T-helper 17 cell (primary cell): ENCODE measurements at places on chromosomes 2 and 18.
A peak's percentile ranks its signal among the peaks of the same experiment; 100 is the strongest.

DNA sequence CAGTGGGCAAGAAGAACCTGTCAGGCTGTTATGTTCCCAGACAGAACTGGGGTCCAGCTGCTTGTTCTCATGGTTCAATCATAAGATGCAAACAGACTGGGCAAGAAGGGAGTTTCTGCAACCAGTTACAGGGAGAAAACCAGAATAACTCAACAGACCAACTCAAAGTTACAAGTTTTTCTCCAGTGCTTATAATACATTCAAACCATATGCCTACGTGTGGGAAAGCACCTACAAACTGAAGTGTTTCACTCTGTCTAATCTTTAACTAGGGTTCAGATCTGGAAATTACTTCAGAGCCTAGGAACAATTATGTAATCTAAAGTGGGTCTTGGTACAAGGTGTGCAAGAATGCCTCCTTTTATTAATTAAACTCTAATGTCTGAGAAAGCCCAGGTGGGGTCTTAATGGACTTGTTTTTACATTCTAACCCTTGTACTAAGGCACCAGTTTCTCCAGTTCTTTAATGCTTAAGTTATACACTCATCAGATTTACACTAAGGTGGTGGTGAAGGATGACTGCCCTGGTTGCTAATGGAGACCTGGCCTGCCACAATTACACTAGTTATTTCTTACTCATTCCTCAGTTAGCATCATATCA lies 951.9 kb downstream of the TSN start:
- no peaks in the 10 kb centered on the region for H3K4me1 ChIP-seq
- no peak for DNase-seq
- no peak overlapping the region for H3K4me3 ChIP-seq
- H3K27me3 ChIP-seq = no peaks in the 10 kb centered on the region
- no peak overlapping the region for H3K27ac ChIP-seq

- no peaks in the 10 kb centered on the region for H3K36me3 ChIP-seq
- no peak for DNase-seq
- no peak overlapping the region for H3K27ac ChIP-seq
- H3K4me1 ChIP-seq = no peaks in the 10 kb centered on the region
- no peak overlapping the region for H3K4me3 ChIP-seq
Observed at GRCh38 chr18:63578357-63578958, 8.7 kb upstream of the SERPINB13 start.

DNA sequence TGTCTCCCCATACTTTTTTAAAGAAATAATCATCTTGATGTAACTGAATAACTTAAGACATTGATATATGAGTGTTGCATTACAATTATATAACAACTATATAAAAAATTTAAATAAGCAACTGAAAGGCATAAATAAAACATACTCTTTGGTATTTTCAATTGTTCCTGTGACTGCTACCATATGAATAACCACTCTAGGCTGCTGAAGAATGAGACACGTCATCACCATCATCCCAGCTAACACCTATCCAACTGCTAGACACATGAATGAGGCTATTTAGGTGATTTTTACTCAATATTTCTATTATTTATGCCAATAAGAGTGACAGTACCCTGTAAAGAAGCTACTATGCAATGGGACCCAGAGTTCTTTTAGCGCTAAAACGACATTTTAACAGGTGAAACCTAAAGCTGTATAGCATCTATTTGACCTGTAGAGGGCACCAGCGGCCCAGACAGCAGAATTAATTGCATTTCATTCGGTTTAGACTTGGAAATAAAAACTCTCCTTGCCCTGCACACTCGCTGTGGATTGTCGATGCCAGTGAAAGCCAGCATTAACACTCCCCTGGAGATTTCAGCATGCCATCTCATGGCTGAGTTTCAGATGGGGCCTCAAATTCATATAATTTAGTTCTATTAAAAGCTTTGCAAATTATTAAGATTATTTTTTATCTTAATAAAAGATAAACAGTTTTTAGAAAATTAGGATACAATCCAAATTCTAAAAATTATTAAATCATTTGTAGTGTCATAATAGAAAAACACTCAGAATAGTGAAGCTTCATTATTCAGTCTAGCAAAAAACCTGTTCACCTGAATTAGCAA lies 89.4 kb upstream of the MAP2 start:
- no peak overlapping the region for H3K4me3 ChIP-seq
- no peak overlapping the region for H3K27ac ChIP-seq
- H3K36me3 ChIP-seq = no peaks in the 10 kb centered on the region
- no peaks in the 10 kb centered on the region for H3K27me3 ChIP-seq
- no peaks in the 10 kb centered on the region for H3K4me1 ChIP-seq

- H3K36me3 ChIP-seq = peaks cover 6% of the 10 kb centered on the region
- H3K27ac ChIP-seq = peak overlapping the region; percentile 72
- H3K27me3 ChIP-seq = no peaks in the 10 kb centered on the region
- H3K4me3 ChIP-seq = no peak overlapping the region
- DNase-seq = no peak
Observed at GRCh38 chr2:190443778-190444481, 35.8 kb downstream of the MFSD6 start.

- H3K4me1 ChIP-seq = peaks cover 3% of the 10 kb centered on the region
- no peak overlapping the region for H3K4me3 ChIP-seq
- H3K27me3 ChIP-seq = no peaks in the 10 kb centered on the region
- no peak overlapping the region for H3K27ac ChIP-seq
- DNase-seq = no peak
Observed at GRCh38 chr2:64166637-64167420, 22.6 kb upstream of the PELI1 start.

- H3K36me3 ChIP-seq = peaks cover 3% of the 10 kb centered on the region
- peaks cover 4% of the 10 kb centered on the region for H3K4me1 ChIP-seq
- H3K27ac ChIP-seq = no peak overlapping the region
- H3K4me3 ChIP-seq = no peak overlapping the region
Observed at GRCh38 chr18:8988260-8988871, 114.1 kb upstream of the NDUFV2 start.

DNA sequence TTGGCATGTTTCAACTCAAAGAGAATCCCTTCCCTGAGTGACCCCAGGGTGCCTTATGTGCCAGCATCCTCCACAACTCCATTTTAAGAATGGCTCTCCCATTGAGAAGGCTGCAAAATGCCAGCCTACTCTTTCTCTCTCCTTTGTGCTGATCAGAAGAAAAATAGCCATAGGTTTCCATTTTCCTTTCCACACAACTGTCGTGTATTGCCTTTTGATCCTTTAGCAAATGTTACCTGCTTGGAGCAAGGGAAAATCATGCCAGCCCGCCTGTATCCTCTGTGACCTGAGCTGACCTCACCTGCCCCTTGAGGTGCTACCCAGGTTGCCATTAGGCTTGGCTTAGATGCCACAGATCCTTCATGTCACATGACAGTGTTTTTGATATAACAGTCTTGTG lies 38.8 kb downstream of the DPYSL5 start:
- H3K27ac ChIP-seq = peak overlapping the region; percentile 78
- DNase-seq = no peak
- H3K36me3 ChIP-seq = no peaks in the 10 kb centered on the region
- peaks cover 56% of the 10 kb centered on the region for H3K27me3 ChIP-seq

- no peaks in the 10 kb centered on the region for H3K4me1 ChIP-seq
- H3K27ac ChIP-seq = no peak overlapping the region
Observed at GRCh38 chr2:191857259-191857805, 10.4 kb upstream of the CAVIN2 start.

DNA sequence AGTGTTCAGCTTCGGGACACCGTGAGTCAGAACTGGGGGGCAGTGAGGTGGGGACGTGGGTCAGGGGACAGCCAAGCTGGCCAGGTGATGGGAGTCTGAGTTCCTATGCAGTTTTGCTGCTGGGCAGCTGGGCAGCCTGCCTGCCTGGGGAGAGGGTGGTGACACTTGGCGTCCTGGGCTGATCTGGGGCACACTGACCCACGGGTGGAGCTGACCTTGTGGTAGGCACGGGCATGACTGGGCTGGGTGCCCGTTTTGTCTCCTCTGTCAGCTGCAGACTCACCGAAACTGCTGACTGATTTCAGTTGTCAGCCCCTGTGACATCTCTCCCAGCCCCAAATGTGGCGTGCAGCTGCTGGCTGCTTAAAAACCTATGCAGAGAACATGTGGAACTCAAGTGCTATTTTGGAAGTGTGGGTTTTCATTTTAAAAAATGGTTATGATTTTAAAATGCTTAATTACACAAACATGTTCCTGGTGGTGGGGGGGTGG lies 32.6 kb upstream of the E2F6 start:
- H3K27ac ChIP-seq = no peak overlapping the region
- peaks cover 33% of the 10 kb centered on the region for H3K27me3 ChIP-seq
- DNase-seq = no peak
- H3K4me1 ChIP-seq = peaks cover 5% of the 10 kb centered on the region
- peaks cover 2% of the 10 kb centered on the region for H3K36me3 ChIP-seq

DNA sequence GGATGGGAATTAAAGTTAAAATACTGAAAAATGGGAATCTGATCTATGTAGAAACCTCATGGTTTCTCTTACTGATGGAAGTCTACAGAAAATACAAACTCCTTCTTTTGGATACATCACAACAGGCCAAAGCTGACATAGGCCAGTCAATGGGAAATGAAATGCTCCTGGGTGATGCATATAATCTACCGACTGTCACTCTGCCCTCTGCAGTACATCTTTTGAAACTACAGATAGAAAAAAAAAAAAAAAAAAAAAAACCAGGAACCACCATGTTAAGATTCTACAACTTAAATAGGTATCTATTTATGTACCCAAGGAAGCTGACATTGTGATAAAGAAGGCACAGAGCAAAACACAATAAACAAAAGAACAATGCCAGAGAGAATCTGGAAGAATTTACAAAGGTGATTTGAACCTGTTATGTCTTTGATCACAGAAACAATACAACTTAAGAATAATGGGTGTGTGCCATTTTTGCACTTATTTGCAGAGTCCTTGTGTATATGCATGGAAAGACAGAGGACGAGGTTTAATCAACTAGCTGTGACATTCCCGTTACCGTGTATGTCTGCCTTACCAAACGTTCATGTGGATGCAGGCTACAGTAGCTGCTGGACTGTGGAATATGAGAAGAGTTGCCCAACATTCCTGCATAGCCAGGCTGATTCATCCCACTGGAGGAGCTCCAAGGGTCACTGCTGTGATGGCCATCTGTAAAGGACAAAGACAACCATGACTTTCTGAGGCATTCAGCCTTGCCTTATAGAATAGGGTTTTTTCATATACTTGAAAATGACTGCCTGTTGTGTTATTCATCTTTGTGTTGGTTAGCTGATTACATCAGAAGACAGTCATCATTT lies 312.7 kb downstream of the TCF4 start:
- no peak overlapping the region for H3K27ac ChIP-seq
- H3K4me3 ChIP-seq = no peak overlapping the region
- DNase-seq = no peak
- H3K36me3 ChIP-seq = no peaks in the 10 kb centered on the region
- H3K4me1 ChIP-seq = no peaks in the 10 kb centered on the region

GRCh38 chr2:50754514-50754913 lies 277.4 kb downstream of the NRXN1 start:
- no peaks in the 10 kb centered on the region for H3K4me1 ChIP-seq
- H3K36me3 ChIP-seq = no peaks in the 10 kb centered on the region
- no peak overlapping the region for H3K27ac ChIP-seq
- DNase-seq = no peak

- no peak for DNase-seq
- H3K4me3 ChIP-seq = no peak overlapping the region
- H3K27ac ChIP-seq = no peak overlapping the region
- no peaks in the 10 kb centered on the region for H3K27me3 ChIP-seq
- peaks cover 14% of the 10 kb centered on the region for H3K4me1 ChIP-seq
- no peaks in the 10 kb centered on the region for H3K36me3 ChIP-seq
Observed at GRCh38 chr2:1306014-1306686, 107.1 kb upstream of the TPO start.

DNA sequence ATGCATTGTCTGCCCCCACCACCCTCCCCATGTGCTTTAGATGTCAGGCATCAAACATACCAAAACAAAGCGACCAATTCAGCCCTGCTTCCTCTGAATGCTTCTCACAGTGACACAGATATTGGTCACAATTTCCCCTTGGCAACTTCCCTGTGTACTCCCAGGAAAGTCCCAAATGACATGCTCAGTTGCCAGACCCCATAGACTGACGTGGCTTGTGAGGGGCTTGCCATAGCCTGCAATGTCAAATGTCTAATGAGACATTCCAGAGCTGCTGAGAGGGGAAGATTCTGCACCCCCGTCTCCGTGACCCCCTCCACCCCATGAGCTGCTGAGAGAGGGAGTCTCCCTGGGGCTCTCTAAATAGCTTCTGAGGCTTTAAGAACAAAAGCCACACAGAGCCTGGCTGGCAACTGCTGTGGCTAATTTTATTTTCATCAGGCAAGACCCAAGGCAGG lies 47.3 kb downstream of the RFTN2 start:
- no peak for DNase-seq
- H3K27ac ChIP-seq = peak overlapping the region; percentile 37
- no peaks in the 10 kb centered on the region for H3K4me1 ChIP-seq
- no peaks in the 10 kb centered on the region for H3K36me3 ChIP-seq
- no peak overlapping the region for H3K4me3 ChIP-seq
- H3K27me3 ChIP-seq = peaks cover 6% of the 10 kb centered on the region

- H3K4me3 ChIP-seq = no peak overlapping the region
- peaks cover 9% of the 10 kb centered on the region for H3K36me3 ChIP-seq
- no peak overlapping the region for H3K27ac ChIP-seq
- DNase-seq = no peak
- H3K4me1 ChIP-seq = peaks cover 8% of the 10 kb centered on the region
- no peaks in the 10 kb centered on the region for H3K27me3 ChIP-seq
Observed at GRCh38 chr2:121502246-121502645, 28.4 kb upstream of the RNU4ATAC start.

- no peak overlapping the region for H3K27ac ChIP-seq
- no peaks in the 10 kb centered on the region for H3K36me3 ChIP-seq
- no peak overlapping the region for H3K4me3 ChIP-seq
- no peaks in the 10 kb centered on the region for H3K4me1 ChIP-seq
- H3K27me3 ChIP-seq = peaks cover 5% of the 10 kb centered on the region
Observed at GRCh38 chr2:55901322-55901721, 22.3 kb downstream of the EFEMP1 start.

DNA sequence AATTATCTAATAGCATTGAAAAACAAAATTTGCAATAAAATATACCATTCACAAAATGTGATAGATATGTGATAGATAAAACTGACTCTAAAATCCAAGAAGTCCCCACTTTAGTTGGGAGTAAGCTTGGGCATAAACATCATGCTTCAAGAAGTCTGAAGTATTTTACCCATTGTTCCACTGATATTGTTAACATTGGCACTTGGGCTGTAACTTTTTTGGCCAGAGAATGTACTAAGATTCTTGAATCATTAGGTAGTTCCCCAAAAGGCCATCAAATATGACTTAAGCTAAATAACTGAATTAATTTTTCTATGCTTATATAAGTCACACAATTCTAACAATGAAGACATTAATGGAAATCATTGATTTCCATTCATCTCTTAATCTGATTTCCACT lies 413.6 kb downstream of the CDH2 start:
- no peak overlapping the region for H3K4me3 ChIP-seq
- H3K27me3 ChIP-seq = no peaks in the 10 kb centered on the region
- H3K36me3 ChIP-seq = no peaks in the 10 kb centered on the region

- H3K4me3 ChIP-seq = no peak overlapping the region
- no peaks in the 10 kb centered on the region for H3K4me1 ChIP-seq
- no peaks in the 10 kb centered on the region for H3K36me3 ChIP-seq
- H3K27me3 ChIP-seq = peaks cover 5% of the 10 kb centered on the region
Observed at GRCh38 chr2:128979182-128979581, 660.5 kb upstream of the HS6ST1 start.

- DNase-seq = no peak
- peaks cover 57% of the 10 kb centered on the region for H3K27me3 ChIP-seq
- H3K4me1 ChIP-seq = no peaks in the 10 kb centered on the region
Observed at GRCh38 chr18:77461062-77461688, 211.5 kb downstream of the GALR1 start.

- no peaks in the 10 kb centered on the region for H3K36me3 ChIP-seq
- H3K27me3 ChIP-seq = no peaks in the 10 kb centered on the region
- no peaks in the 10 kb centered on the region for H3K4me1 ChIP-seq
- DNase-seq = no peak
- H3K27ac ChIP-seq = no peak overlapping the region
Observed at GRCh38 chr2:17107151-17107550, 411.1 kb downstream of the RAD51AP2 start.
